ENCODE measurements at places on chromosomes 13 and 19.

DNA sequence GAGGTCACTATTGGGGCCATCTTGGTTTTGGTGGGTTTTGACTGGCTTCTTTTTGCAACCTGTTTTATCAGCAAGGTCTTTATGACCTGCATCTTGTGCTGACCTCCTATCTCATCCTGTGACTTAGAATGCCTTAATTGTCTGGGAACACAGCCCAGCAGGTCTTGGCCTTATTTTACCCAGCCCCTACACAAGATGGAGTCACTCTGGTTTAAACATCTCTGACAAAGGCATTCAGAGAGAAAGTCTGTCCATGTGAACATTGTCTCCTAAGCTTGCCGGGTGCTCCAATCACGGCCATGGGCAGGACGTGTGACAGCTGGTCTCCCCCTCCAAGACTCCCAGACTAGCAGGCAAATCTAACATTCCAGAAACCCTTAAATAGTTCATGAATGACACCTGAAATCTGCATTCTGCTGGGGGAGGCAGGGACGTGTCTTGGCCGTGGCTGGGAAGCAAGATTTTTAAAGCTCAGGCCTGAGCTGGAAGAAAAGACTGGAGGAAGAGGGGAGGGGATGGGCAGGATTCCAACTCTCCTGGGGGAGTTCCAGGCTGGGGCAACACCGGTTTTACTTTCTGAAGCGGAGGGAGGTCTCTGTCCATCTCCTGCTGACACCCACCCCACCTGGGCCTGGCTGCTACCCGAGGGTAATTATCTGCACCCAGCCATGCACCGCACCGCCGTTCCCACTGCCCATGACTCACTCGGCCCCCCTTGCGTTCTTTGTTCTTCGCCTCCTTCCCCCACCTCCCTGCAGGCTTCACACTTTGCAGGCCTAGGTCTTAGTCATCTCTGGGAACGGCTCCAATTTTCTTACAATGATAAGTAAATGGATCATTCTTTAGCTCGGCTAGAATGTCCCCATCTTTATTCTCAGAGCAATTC lies 11.6 kb upstream of the OR1M1 start:
- H3K27me3 ChIP-seq: no peaks in the 10 kb centered on the region
- no peak overlapping the region for H3K27ac ChIP-seq
- DNase-seq: no peak
- H3K4me1 ChIP-seq: no peaks in the 10 kb centered on the region
- no peak overlapping the region for H3K4me3 ChIP-seq

- H3K27ac ChIP-seq: no peak overlapping the region
- DNase-seq: no peak
- H3K4me1 ChIP-seq: peaks cover 6% of the 10 kb centered on the region
- peaks cover 5% of the 10 kb centered on the region for H3K36me3 ChIP-seq
- no peaks in the 10 kb centered on the region for H3K27me3 ChIP-seq
Measured at GRCh38 chr19:57803265-57803593, 11.5 kb downstream of the ZNF552 start.

GRCh38 chr13:48760626-48761025 lies 106.9 kb downstream of the CYSLTR2 start:
- no peak overlapping the region for H3K27ac ChIP-seq
- H3K4me1 ChIP-seq: peaks cover 2% of the 10 kb centered on the region
- no peak overlapping the region for H3K4me3 ChIP-seq
- DNase-seq: no peak

GRCh38 chr13:48496271-48497161 lies 36.4 kb downstream of the RCBTB2 start:
- no peaks in the 10 kb centered on the region for H3K4me1 ChIP-seq
- H3K4me3 ChIP-seq: no peak overlapping the region
- no peaks in the 10 kb centered on the region for H3K27me3 ChIP-seq
- no peaks in the 10 kb centered on the region for H3K36me3 ChIP-seq

GRCh38 chr13:113297370-113298042 lies 467 bp downstream of the LAMP1 start:
- H3K36me3 ChIP-seq: no peaks in the 10 kb centered on the region
- no peak for DNase-seq
- peak overlapping the region; percentile 69 for H3K4me3 ChIP-seq
- H3K27ac ChIP-seq: no peak overlapping the region
- H3K27me3 ChIP-seq: no peaks in the 10 kb centered on the region
- H3K4me1 ChIP-seq: no peaks in the 10 kb centered on the region

- no peaks in the 10 kb centered on the region for H3K36me3 ChIP-seq
- H3K27me3 ChIP-seq: no peaks in the 10 kb centered on the region
- DNase-seq: no peak
- H3K4me3 ChIP-seq: no peak overlapping the region
Measured at GRCh38 chr13:37460166-37460565, 138.4 kb downstream of the POSTN start.

DNA sequence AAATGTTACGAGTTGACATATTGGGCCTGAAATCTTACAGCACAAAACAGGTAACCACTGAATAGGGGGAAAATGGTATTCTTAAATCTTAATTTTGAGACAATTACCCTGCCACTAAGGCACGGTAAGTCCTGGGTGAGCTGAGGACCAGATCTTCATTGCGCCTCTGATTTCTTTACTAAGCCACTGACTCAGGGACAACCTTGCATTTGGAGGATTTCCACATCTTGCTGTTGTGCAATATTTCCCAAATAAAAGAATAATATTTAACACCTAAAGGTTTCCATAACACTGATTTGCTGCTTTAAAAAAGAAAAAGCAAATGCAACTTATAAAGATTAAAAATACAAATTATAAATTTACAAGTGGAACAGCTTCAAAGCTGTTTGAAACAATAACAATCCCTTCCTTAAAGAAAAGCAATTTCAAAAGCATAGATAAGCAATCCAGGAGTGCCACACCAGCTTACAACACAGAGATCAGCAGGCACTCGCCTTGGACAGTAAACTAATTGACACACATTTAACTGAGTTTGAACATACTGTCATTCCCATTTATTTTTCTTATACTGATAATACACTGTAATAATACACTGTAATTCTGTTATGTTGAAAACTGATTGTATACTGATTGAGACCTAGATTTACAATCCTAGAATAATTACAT lies 79.6 kb upstream of the DOCK9 start:
- H3K36me3 ChIP-seq: no peaks in the 10 kb centered on the region
- no peaks in the 10 kb centered on the region for H3K4me1 ChIP-seq
- H3K4me3 ChIP-seq: no peak overlapping the region

All from iPS DF 6.9 (cell line).